ENCODE measurements at places on chromosomes 1 and 21. TPM values are rescaled to one million over a fixed set of nuclear protein-coding genes. Genes with fewer than 3 reads are reported as not detected.

GRCh38 chr1:59979666-59980065, 53.1 kb upstream of the CYP2J2 start:
- no peak overlapping the region for H3K27ac ChIP-seq
- H3K36me3 ChIP-seq = no peaks in the 10 kb centered on the region
- no peaks in the 10 kb centered on the region for H3K4me1 ChIP-seq
- no peak for DNase-seq

- no peaks in the 10 kb centered on the region for H3K4me1 ChIP-seq
- DNase-seq = no peak
- H3K4me3 ChIP-seq = no peak overlapping the region
- no peaks in the 10 kb centered on the region for H3K27me3 ChIP-seq
These were observed 51.7 kb downstream of the SWT1 start for GRCh38 chr1:185208626-185209180.

- H3K27ac ChIP-seq = no peak overlapping the region
- no peak for DNase-seq
These were observed 45.5 kb upstream of the LRIG2 start for GRCh38 chr1:113027449-113027848.

GRCh38 chr1:195335541-195335940, 1272.7 kb downstream of the KCNT2 start:
- no peak overlapping the region for H3K27ac ChIP-seq
- no peaks in the 10 kb centered on the region for H3K27me3 ChIP-seq
- no peak for DNase-seq
- no peak overlapping the region for H3K4me3 ChIP-seq
- H3K36me3 ChIP-seq = no peaks in the 10 kb centered on the region

DNA sequence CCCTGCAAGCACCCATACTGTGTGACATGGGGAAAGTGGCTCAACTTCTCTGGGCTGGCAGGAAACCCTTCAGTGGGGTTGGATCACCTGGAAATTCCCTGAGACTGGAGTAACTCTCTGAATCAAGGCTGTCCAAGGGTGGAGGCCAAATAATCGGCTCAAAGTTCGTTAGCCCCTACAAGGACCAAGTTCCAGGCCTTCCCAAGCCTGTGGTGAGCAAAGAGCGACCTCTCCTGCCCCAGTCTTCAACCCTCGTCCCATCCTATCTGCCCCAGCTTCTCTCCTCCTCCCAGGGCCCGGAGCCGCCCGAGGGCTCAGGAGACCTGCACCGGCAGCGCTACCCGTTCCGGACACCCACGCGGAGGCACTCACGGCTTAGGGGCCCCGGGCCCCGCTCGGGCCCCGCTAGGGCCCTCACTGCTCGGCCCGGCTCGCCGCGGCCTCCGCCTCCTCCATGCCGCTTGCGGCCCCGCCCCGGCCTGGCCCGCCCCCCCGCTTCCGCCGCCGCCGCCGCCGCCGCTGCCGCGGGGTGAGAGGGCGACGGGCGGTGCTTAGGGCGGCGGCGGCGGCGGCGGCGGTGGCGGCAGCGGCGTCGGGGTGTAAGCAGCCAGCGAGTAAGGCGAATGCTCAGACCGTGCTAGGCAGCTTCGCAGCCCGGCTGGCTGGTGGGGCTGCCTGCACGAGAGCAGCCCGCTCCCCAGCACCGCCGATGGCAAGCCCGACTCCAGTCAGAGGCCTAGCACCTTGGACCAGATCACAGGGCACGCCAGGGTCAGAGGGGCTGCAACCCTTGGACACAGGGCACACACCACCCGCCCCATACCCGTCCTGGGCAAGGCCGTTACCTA, at the start of gene POMGNT1:
POMGNT1 (minus strand) TSS at position 471 of the 848 bp plus-strand sequence. CDS start 613 bp downstream, outside the sequence.
- DNase-seq = peak; percentile 77
- H3K36me3 ChIP-seq = no peaks in the 10 kb centered on the region

- H3K27me3 ChIP-seq = no peaks in the 10 kb centered on the region
- H3K36me3 ChIP-seq = no peaks in the 10 kb centered on the region
- no peak for DNase-seq
- no peak overlapping the region for H3K4me3 ChIP-seq
- peaks cover 7% of the 10 kb centered on the region for H3K4me1 ChIP-seq
These were observed 24.0 kb downstream of the FNBP1L start for GRCh38 chr1:93471911-93472310.

- no peaks in the 10 kb centered on the region for H3K36me3 ChIP-seq
- H3K27ac ChIP-seq = no peak overlapping the region
- no peak for DNase-seq
- no peak overlapping the region for H3K4me3 ChIP-seq
These were observed 12.1 kb downstream of the PRKACB start for GRCh38 chr1:84156210-84156621.

- H3K27me3 ChIP-seq = no peaks in the 10 kb centered on the region
- no peak overlapping the region for H3K4me3 ChIP-seq
- H3K4me1 ChIP-seq = no peaks in the 10 kb centered on the region
- no peak overlapping the region for H3K27ac ChIP-seq
- no peaks in the 10 kb centered on the region for H3K36me3 ChIP-seq
These were observed 36.4 kb downstream of the ZNF697 start for GRCh38 chr1:119611701-119612113.

C1QB gene
- total RNA-seq = 55.9 TPM

CRNN gene
- not detected for total RNA-seq

AGMAT gene
- 1.0 TPM for total RNA-seq

Measured in pancreas (tissue), 10 donors.